ENCODE measurements at places on chromosomes 5 and 9. TPM values are rescaled to one million over a fixed set of nuclear protein-coding genes. Genes with fewer than 3 reads are reported as not detected.

DNA sequence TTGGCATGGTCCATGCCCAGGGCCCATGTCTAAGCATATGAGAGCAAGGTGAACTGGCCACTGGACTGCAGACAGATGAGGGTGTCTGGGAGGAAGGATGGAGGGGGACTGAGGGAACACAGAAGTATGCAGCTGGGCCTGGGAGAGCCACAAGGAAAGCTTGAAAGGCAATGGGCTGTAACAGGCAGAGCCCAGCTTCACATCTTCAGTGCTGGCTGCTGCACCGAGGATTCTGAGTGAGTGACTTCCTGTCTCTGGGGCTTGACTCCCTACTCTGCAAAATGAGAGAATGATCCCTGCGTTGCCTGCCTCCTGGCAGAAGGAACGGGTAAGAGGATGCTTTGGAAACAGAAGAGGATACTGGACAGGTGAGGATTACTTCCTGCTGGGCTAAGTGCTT is 29.0 kb downstream of the COL15A1 start:
- no peak for DNase-seq

DNA sequence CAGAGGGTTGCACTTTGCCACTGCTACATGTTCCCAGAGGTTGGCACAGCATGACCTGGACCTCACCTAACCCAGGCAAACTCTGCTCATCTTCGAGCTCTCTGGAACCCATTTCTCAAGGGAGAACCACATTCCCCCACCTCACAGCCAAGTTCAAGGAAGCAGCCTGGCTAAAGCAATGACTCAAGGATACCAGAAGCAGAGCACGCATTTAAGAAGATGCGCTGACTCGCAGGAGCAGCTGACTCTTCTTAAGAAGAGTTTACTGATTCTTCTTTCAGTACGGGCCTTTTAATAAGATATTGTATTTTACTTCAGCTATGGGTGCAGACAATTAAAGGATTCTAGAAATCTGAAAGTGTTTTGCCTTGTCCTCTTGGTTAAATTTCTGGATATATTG is 4.1 kb upstream of the SEMA5A start:
- no peak for DNase-seq

DNA sequence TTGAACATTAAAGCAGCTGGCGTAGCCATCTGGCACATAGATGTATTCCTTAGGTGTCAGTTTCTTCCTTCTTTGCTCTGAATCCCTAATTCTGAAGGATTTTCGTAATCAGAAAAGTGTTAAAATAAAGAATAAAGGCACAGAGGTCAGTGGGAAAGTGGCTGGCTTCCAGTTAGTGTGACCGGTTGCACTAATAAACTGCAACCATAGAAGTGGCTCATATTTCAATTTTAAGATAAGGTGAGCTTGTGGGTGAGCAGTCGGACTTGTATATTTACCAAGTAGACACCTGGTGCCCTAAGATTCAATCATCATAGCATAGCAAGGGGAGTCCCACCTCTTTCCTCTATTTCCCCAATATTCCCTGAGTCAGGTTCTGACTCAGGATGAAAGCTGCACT is 459.6 kb downstream of the ACTL7B start:
- no peak for DNase-seq

- no peak for DNase-seq
Observed at GRCh38 chr5:39353717-39354399, 10.4 kb downstream of the C9 start.

DNA sequence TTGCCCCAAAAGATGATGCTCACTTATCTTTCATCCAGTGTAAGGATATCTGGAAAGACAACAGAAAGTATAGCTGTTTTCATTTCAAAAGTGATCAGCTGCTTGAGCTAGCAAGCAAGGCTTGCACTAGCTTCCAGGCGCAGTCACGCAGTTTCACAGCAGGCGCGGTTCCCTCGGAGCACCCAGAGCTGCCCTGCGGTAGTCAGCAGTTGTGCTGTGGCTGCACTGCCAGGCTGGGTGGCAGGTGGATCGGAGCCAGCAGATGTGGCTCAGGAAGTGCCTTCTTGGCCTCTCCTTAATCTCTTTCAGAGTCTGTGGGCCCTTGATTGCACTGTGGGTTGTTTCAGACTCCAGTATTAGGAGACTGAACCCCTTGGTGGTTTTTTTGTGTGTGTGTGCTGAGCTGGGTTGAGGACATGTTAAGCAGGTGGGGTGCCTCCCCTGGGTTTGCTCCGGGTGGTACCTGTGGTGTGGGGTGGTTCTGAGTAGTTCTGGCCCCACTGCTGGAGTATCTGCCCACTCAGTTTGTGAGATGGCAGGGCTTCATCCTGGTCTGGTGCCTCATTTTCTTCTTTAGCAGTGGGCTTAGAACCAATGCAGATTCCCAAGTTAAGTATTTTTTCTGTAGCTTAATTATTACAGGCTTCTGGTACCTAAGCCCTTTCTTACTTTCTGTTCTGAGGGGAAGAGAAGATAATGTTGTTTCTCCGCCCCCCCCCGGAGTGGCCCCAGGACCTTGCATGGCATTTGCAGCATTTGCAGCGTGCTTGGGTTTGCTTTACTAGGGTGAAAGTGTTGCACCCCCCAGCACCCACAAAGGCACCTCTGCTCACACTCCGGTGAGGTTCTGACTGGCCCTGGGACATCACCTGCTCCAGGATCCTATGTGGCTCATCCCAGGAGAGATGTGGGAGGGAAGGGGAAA is 16.4 kb downstream of the TENT4A start:
- DNase-seq, result no peak

- DNase-seq, result no peak
Observed at GRCh38 chr5:66538126-66538525, 58.1 kb upstream of the MAST4 start.

DNA sequence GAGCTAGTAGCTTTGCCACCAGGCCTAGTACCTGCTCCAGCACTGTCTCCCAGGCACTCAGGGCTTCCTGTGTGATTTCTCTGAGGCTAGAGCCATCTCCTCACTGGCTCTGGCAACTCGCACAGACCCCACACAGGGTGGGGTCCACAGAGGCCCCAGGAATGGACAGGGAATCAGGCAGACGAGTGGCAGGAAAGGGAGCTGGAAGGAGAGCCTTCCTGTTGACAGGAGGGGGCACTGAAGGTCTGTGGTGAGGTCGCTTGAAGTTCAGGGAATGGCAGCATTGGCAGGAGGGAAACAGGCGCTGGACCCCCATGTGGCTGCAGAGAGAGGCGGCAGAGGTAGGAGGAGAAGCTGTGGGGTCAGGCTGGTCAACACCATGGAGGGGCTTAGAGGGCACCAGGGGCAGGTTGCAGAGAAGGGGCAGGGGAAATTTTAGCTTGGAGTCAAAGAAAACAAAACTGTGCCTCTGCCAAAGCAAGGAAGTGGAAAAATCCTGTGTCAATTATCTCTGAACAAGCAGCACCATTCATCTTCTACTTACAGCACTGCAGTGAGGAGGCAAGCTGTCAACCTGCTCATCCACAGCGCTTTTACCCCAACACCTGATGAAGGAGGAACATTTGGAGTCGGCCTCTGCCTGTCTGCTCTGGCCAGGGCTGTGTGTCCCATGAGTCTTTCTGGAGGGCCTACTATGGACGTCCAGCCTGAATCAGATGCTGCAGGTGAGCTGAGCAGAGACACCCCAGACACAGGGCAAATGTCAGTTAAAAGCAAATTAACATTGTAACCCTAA is 270.2 kb downstream of the FSTL4 start:
- DNase-seq, result no peak

- DNase-seq, result no peak
Observed at GRCh38 chr5:97929383-97929782, 746.3 kb upstream of the RIOK2 start.

The IFNA2 gene
- not detected for polyA plus RNA-seq

The LCP2 gene
- polyA plus RNA-seq, result 3.3 TPM

The FOXD4L3 gene
- polyA plus RNA-seq, result not detected

The SHC3 gene
- polyA plus RNA-seq, result 3.4 TPM

The F2R gene
- polyA plus RNA-seq, result 54.1 TPM

The SPINK6 gene
- not detected for polyA plus RNA-seq

The OTULINL gene
- 13.5 TPM for polyA plus RNA-seq

The LEAP2 gene
- polyA plus RNA-seq, result 2.5 TPM

All from renal cortex interstitium (tissue), 15 donors.